Upper lobe of right lung (tissue), 1 donor: ENCODE measurements at places on chromosomes 4 and X. TPM values are rescaled to one million over a fixed set of nuclear protein-coding genes. Genes with fewer than 3 reads are reported as not detected.

The PGRMC2 gene
- 63.0 TPM for total RNA-seq

The GDPD2 gene
- total RNA-seq: not detected

The PLP1 gene
- not detected for total RNA-seq

The CENPVL3 gene
- total RNA-seq: not detected

The TMEM156 gene
- 1.2 TPM for total RNA-seq

The TMEM255A gene
- 1.5 TPM for total RNA-seq

The ARX gene
- not detected for total RNA-seq

The DCAF12L1 gene
- not detected for total RNA-seq

DNA sequence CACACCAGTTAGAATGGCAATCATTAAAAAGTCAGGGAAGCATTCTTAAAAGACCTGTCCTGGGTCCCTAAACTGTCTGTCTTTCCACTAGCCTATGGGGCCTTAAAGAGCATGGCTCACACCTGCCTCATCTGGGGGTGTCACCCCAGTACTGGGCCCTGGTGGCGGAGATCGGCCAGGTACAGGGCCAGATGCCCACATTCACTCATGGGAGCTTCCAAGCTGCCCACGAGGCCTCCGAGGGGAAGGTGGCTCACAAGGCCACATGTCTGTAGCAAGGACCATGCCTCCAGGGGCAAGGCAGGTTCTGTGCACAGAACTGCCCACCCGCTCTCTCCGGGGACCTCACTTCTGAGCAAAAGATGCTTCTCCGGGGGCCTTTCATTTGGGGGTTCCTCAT is 55.5 kb upstream of the AFAP1 start:
- no peak for DNase-seq
- no peaks in the 10 kb centered on the region for H3K4me1 ChIP-seq
- no peak overlapping the region for H3K4me3 ChIP-seq
- H3K27me3 ChIP-seq: no peaks in the 10 kb centered on the region

- H3K27me3 ChIP-seq: no peaks in the 10 kb centered on the region
- H3K36me3 ChIP-seq: no peaks in the 10 kb centered on the region
- DNase-seq: no peak
- H3K27ac ChIP-seq: no peak overlapping the region
- H3K4me1 ChIP-seq: no peaks in the 10 kb centered on the region
These were observed 113.0 kb downstream of the ARX start for GRCh38 chrX:24902806-24903205.

DNA sequence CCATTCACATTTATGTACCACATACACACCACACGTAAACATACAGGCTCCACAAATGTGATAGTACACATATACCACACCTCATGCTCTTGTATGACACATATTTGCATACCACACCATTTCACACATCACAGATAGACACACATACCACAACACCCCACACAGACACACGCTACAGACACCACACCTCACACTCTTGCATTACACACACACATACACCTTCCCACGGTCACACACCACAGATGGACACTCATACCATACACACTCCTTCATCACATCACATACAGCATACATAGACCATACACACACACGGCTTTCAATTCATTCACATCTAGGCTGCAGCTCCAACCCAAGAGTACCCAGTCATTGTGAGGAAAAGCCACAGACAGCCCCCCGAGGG is 222.5 kb upstream of the RPL34 start:
- H3K4me1 ChIP-seq: no peaks in the 10 kb centered on the region
- no peak for DNase-seq
- H3K4me3 ChIP-seq: no peak overlapping the region
- H3K27ac ChIP-seq: no peak overlapping the region

- H3K36me3 ChIP-seq: no peaks in the 10 kb centered on the region
- H3K4me3 ChIP-seq: no peak overlapping the region
- DNase-seq: no peak
- no peaks in the 10 kb centered on the region for H3K27me3 ChIP-seq
- H3K4me1 ChIP-seq: peaks cover 38% of the 10 kb centered on the region
- H3K27ac ChIP-seq: no peak overlapping the region
These were observed 24.2 kb downstream of the RBPJ start for GRCh38 chr4:26344901-26345564.

- H3K36me3 ChIP-seq: no peaks in the 10 kb centered on the region
- DNase-seq: no peak
- no peaks in the 10 kb centered on the region for H3K27me3 ChIP-seq
- H3K4me1 ChIP-seq: peaks cover 13% of the 10 kb centered on the region
These were observed 709 bp upstream of the CLOCK start for GRCh38 chr4:55547466-55547770.

- H3K4me1 ChIP-seq: no peaks in the 10 kb centered on the region
- no peak overlapping the region for H3K27ac ChIP-seq
- no peak overlapping the region for H3K4me3 ChIP-seq
- no peaks in the 10 kb centered on the region for H3K27me3 ChIP-seq
- DNase-seq: no peak
These were observed 61.9 kb upstream of the DAPP1 start for GRCh38 chr4:99754756-99755155.

- no peaks in the 10 kb centered on the region for H3K4me1 ChIP-seq
- H3K27ac ChIP-seq: no peak overlapping the region
- DNase-seq: no peak
- no peaks in the 10 kb centered on the region for H3K36me3 ChIP-seq
These were observed 6.4 kb downstream of the AMOT start for GRCh38 chrX:112834031-112834845.

DNA sequence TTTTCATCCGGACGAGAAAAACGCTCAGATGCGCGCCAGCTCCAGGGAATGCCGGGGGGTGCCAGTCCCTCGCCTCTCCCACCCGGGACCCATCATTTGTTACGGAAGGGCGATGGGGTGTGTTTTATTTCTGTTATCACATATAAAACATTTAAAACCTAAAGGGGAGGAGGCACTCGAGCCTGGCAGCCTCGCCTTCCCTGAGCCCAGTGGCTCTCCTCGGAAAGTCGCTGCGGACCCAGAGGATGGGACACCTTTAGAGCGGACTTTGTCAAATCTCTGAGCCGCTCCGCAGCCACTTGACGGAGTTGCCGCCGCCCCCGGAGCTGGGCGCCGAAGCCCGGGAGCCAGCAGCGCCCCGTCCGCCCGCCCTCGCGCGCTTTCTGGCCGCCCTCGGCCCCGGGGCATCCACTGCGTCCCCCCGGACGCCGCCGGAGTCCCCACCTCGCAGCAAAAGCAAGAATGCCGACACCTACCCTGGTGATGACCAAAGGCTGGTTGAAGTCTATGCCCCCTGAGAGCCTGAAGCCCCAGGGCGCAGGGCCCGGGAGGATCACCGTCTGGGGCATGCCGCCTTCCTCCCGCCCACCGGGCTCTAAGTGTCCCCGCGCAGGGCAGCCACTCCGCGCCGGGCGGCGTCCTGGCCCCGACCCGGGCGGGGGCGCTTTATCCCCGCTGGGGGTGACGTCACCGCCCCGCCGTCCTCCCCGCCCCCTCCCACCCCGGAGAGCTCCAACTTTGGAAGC is at the start of gene PDLIM3:
PDLIM3 (minus strand) TSS at position 642 of the 746 bp plus-strand sequence; CDS start at position 569, 73 bp downstream.
- H3K27me3 ChIP-seq: peaks cover 6% of the 10 kb centered on the region
- peak within 1 kb of the TSS; percentile 85 for H3K27ac ChIP-seq
- peaks cover 4% of the 10 kb centered on the region for H3K4me1 ChIP-seq
- peak; percentile 79 for DNase-seq
- peak within 1 kb of the TSS; percentile 74 for H3K4me3 ChIP-seq

GRCh38 chrX:129791961-129792570 is 12.3 kb downstream of the SASH3 start:
- no peaks in the 10 kb centered on the region for H3K27me3 ChIP-seq
- H3K4me3 ChIP-seq: no peak overlapping the region
- no peaks in the 10 kb centered on the region for H3K36me3 ChIP-seq
- DNase-seq: no peak

GRCh38 chrX:46366381-46367207 is 178.6 kb downstream of the ZNF674 start:
- H3K4me3 ChIP-seq: no peak overlapping the region
- no peak overlapping the region for H3K27ac ChIP-seq
- no peak for DNase-seq
- no peaks in the 10 kb centered on the region for H3K36me3 ChIP-seq

DNA sequence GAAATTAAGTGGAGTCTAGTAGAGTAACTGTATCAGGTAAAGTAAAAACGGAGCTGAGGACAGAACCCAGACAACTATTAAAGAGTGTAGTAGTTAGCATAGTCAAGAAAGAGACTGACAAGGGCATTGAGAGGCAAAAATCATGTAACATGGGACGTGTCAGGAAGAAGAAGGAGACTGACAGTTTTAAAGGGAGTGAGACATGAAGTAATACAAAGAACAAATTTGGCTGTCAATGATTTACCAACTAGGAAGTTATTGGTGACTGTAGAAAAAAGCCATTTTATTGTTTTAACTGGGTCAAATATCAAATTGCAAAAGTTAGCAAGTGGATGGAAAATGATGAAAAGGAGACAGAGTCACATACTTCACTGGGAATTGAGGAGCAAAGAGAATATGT is 422.3 kb downstream of the MAPK10 start:
- no peak overlapping the region for H3K4me3 ChIP-seq
- DNase-seq: no peak
- no peaks in the 10 kb centered on the region for H3K4me1 ChIP-seq
- H3K36me3 ChIP-seq: no peaks in the 10 kb centered on the region
- H3K27ac ChIP-seq: no peak overlapping the region
- H3K27me3 ChIP-seq: no peaks in the 10 kb centered on the region

GRCh38 chr4:87002682-87003043 is 67.9 kb downstream of the AFF1 start:
- H3K4me1 ChIP-seq: peaks cover 26% of the 10 kb centered on the region
- H3K27me3 ChIP-seq: no peaks in the 10 kb centered on the region
- H3K36me3 ChIP-seq: no peaks in the 10 kb centered on the region
- H3K27ac ChIP-seq: no peak overlapping the region
- no peak overlapping the region for H3K4me3 ChIP-seq

DNA sequence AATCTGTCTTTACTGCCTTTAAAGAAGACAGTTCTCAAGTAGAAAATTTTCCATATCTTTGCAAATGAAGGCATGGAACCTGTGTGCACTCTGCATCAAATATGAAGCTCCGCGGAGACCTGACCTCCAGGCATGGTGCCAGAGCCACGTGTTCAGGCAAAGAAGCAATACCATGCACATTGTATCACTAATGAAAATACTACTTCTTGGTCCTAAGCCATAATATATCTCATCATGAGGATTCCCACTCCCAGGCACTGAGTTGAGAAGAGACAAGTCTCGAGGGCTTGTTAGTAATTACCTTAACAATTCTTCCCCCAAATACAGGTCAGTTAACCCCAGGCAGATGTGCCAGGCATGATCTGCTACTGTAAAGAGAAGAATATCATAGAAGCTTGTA is 56.7 kb downstream of the PCDH19 start:
- no peak overlapping the region for H3K4me3 ChIP-seq
- no peaks in the 10 kb centered on the region for H3K4me1 ChIP-seq
- DNase-seq: no peak

DNA sequence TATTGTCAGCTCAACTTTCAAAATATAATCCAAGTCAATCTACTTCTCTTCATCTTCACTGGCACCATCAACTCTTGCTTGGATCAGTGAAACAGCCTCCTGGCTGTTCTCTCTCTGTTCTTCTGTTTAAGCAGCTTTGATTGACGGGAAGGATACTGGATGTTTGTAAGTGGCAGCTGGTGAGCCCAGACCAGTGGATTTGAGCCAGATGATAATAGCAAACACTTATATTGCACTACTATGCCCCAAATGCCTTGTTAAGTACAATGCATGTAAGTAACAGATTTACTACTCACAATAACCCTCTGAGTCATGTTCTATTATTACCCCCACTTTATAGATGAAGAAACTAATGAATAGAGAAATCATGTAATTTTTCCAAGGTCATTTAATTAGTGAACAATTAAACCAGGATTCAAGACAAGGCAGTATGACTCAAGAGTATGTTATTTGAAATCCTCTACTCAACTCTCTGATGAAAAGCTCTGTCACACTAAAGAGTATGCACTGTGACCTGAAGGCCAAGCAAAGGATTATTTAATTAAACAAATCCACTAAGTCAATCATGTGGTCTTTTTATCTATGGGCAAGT is 44.8 kb downstream of the SPANXN3 start:
- H3K4me3 ChIP-seq: no peak overlapping the region
- H3K27me3 ChIP-seq: no peaks in the 10 kb centered on the region
- H3K36me3 ChIP-seq: no peaks in the 10 kb centered on the region
- no peak overlapping the region for H3K27ac ChIP-seq
- DNase-seq: no peak
- no peaks in the 10 kb centered on the region for H3K4me1 ChIP-seq

GRCh38 chrX:31889088-31889487 is 817.2 kb upstream of the FTHL17 start:
- no peak overlapping the region for H3K27ac ChIP-seq
- H3K27me3 ChIP-seq: no peaks in the 10 kb centered on the region
- no peak overlapping the region for H3K4me3 ChIP-seq
- no peak for DNase-seq
- H3K4me1 ChIP-seq: no peaks in the 10 kb centered on the region
- no peaks in the 10 kb centered on the region for H3K36me3 ChIP-seq

GRCh38 chr4:25965629-25966028 is 51.6 kb downstream of the SMIM20 start:
- peaks cover 14% of the 10 kb centered on the region for H3K4me1 ChIP-seq
- no peak overlapping the region for H3K27ac ChIP-seq
- no peaks in the 10 kb centered on the region for H3K27me3 ChIP-seq
- H3K4me3 ChIP-seq: no peak overlapping the region
- H3K36me3 ChIP-seq: no peaks in the 10 kb centered on the region
